ENCODE measurements at places on chromosomes 16 and 17.

DNA sequence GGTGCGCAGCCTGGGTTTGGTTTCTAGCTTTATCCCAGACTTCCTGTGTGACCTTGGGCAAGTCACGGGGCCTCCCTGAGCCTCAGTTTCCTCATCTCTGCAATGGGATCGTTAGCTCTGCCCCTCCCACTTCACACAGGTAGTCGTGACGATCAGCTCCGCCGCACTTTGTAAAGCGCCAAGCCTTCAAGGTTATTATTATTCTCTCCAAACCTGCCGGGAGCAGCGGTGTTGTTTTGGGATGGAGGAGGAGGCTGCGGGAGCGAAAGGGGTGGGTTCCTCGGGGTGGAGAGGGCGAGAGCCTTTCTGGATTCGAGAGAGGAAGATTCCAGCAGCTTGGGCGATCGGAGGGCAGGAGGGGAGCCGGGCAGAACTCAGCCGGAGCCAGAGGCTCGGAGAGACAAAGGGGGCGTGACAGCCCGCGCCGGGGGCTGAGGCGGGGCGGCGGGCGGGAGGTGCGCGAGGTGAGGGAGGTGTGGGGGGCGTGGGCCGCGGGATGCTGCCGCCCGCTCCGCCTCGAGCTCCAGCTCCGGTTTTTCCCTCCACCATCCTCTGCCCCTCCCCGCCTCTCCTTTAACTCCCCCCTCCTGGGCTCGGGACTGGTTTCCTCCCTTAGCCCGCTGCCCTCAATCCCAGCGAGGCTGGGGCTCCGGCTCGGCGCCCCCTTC, at the start of gene EFNB3:
Gene EFNB3 (plus strand): TSS at position 602 of the 668 bp plus-strand sequence. CDS start 397 bp downstream, outside the sequence.
- DNase-seq, result peak; percentile 25

- DNase-seq, result no peak
Measured at GRCh38 chr16:77330332-77331042, 104.3 kb downstream of the ADAMTS18 start.

DNA sequence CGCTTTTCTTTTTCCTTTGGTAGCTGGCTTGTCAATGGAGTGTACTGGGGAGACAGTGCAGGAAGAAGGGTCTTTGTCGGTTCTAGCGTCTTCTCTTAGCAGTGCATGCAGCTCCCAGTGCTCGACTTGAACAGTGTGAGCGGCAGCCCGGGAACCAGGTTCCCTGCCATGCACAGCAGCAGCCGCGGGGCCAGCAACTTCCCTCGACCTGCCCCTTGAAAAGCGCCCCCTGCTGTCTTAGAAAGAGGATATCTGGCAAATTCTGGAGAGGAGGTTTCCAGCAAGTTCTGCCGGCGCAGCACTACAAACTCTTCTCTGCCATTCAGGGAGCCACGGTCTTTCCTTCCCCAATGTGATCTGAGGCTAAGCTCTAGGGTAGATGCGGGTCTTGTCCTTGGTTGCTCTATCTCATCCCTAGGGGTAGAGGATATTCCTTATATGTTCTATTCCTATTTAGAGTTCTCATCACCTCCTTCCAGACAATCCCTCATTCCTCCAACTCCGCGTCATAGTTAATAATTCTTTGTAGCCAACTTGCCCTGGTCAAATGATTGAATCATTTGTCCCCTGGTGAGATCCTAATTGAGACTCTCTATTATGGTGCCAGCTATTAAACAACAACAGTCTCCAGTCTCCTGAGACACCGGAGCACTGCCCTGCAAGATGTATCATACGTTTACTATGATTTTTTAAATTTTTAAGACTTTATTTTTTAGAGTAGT, 451.3 kb downstream of the PMP22 start:
- no peak for DNase-seq

DNA sequence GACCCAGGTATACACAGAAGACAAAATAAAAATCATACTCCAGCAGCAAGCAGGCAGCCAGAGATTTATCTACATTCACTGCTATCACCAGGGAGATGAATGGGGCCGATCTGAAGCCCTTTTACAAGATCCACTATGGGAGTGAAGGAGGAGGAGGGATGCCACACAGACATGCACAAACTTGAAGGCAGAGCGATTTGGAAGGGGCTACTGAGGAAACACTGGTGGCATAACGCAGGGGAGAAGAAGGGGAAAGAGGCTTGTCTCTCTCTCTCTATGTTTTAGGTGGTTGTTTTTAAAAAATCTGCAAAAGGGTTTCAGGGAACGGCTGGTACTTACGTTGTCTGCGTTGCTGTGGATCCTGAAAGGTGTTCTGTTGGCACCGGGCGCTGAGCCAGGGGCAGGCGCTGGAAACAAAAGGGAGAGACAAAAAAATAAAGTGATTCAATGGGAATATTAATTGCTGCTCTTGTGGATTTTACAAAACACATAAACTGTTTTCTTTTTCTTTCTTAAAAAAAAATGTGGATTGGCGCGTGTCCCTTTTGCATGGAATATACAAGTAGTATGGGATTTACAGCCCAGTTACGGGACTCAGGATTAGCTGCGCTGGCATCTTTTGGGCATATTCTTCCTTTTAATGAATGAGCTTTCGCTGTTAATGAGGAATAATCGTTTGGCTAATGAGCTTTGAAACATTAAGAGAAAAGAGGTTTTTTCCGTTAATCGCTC, 255.3 kb upstream of the PMFBP1 start:
- DNase-seq, result peak; percentile 44

GRCh38 chr17:28518132-28518531, 12.0 kb downstream of the FOXN1 start:
- DNase-seq, result no peak

- DNase-seq, result no peak
Measured at GRCh38 chr16:75010427-75010826, 11.6 kb downstream of the ZNRF1 start.

DNA sequence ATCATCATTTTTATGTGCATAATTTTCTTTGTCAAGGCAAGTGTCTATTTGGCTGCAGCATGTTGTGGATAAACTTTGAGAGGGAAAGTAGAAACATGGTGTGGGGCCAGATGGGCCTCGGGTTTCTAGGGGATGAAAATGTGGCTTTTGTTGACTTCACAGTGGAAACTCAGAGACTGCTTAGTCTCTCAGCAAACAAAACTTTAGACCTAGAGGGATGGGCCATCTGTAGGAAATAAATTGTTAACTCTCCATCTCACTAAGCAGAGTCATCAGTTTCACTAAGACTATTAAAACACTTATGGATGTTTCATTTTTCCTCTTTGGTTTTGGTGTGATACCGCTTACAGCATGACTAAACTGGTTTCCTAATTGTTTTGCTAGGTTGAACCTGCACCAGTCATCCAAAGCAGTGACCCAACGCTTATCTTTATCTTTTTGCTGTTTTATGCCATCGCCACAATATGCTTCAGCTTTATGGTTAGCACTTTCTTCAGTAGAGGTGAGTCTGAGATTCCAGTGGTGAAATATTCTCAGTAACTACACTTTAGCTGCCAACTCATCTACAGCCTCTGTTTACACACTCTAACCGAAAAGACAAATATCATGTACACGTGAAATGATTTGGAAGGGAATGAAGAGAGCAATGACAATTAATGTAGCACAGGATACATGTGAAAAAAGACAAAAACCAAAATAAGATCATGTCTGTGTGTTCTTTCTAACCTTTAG, 60.6 kb upstream of the CRYM start:
- no peak for DNase-seq

DNA sequence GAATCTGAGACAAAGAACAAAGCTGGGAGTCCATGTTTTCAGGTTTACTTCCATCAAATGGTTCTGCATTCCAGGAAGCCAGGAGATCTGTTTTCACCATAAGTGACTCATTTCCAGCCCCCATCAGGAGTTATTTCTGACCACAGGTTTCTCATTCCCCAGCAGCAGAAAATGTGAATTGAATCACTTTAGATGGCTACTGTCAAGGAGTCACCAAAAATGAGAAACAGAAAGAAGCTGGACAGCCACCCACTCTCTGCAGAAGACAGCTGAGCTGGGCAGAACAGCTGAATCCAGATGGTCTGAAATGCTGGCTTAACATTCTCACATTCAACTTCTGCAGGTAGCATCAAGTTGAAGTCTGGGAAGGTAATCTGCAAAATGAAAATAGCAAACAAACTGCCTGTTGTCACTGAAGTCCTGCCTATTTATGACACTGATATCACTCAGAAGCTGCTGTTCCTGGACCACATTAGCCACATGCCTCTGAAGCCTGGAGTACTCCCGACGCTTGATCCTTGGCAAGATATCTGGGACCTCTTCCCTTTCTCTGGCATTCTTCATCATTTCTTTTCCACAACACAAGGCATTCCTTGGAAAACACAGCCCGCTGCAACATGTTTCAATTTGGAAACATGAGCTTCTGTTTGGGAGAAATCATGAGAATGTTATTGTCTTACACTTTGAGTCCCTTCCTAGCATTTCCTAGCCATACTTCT, 15.3 kb downstream of the CCL11 start:
- no peak for DNase-seq

DNA sequence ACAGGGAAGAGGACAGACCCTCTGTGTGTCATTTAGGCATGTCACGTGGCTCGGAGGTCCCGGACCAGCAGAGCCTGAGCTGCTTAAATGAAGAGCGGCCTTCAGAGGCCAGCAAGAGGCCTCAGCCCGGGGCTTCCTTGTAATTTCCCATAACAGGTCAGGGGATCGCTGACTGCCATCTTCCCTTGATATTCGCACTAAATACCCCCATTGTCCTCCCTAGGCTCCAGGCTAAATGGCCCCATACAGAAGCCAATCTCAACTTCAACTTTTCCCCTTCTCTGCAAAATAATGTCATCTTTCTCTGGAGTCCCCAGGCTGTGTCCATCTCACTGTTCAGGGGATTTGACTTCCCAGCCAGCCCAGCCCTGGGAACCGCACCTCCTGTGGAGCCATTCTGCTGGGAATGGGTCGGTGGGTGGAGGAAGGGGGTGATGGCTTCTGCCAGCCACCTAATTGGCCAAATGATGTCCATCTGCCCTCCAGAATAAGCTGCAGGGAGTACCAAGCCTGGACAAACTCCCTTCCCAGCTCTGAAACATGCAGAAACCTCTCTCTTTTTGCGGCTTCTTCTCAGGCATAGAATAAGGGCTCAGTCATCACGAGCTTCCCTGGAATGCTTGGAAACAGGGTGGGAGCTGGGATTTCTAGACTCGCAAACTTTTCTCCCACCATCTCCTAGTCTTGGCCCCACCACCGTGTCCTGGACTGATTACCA, 129.9 kb downstream of the SDK2 start:
- no peak for DNase-seq

DNA sequence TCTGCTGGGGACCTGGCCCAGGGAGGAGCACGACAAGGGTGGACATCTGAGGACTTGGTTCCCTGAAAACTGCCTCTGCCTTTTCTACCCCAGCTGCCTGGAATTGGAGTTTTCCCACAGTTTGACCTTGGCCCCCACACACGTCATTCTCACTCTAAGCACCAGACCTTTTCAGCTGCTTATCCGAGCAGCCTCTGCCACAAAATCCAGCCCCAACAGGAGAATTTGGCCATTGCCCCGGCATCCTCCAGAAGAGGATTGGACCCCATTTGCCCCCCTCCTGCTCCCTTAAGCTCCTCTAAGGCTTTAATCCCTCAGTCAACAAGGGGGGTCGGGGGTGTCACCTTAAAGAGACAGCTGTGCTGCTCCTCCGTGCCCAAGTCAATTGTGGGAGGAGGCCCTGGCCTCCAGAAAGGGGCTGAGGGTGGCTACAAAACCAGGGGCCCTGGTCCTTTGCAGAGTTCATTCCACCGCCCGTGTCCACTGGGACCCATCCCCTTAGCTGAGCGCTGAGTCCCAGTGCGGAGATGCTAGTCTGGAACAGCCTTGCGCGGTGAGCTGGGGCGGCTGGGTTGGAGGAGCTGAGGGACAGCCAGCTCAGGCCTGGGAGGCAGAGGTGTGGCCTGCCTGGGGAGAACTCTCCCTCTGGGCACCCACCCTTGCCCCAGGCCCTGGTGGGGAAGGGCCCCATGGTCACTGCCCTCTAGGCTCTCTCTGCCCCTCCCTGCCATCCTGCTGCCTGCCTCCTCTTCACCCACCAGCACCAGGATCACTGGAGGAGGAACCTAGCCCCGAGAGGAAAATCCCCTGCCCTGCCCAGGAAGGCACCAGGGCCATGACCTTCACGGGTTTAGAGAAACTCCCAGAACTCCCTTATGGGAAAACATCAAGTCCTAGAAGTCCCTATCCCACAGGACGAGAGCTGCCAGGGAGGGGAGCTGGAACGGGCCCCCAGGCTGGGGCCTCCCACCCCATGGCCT, 18.8 kb downstream of the TTYH2 start:
- DNase-seq, result no peak

- no peak for DNase-seq
Measured at GRCh38 chr16:47970291-47970931, 185.4 kb downstream of the ABCC12 start.

DNA sequence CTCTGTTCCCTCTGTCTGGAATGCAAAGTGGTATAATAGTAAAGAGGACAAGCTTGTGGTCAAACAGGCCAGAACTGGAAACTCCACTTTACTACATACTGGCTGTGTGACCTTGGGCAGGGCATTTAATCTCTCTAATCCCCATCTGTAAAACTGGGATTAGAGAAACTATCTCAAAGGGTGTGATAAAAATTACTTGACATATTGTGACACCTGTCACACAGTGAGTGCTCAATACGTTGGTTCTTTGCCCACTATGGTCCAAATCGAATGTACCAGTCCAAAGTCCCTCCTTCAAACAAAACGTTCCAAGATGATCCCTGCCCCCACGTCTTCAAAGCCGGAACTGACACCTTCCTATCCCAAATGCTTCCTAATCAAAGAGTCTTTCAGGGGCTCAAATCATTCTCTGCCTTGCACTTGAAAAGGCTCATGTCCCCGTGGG, 734 bp downstream of the PGAP3 start:
- DNase-seq, result no peak

- no peak for DNase-seq
Measured at GRCh38 chr17:49435671-49436029, 21.0 kb upstream of the PHB1 start.

DNA sequence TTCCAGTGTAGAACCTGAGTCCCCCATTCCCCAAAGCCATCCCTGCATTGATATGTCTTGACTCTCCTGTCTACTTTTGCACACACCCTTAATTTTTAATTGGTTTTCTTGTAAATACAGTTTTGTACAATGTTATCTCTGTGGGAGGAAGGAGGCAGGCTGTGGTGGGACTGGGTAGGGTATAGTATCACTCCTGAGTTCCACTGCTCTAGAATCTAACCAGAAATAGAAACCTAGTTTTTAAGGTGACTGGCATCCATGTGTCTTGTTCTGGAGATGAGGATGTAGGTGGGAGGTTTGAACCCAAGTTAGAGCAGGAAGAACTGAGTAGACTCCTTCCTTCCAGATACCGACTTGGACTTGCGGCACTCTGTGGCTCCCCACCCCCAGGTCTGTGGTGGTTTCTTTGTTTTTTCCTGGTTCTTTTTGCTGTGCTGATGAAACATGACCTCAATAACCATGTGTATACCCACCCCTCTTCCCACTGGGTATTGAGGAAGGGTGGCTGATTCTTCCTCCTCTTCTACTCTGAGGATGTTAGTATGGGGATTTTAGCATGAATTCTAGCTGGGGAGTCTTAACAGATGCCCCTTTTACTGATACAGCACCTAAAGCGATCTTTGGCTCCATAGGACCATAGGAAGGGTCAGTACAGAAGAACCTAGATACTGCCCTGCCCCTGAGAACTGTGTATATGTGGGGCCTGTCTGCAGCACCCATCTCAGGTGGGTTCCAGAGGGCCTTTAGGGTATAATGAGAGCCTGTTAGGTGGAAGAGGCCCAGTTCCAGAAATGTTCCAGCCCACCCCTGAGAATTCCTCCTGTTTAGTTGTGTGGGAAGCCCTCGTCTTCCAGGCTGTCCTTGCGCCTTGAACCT, 48.7 kb downstream of the SF3B3 start:
- DNase-seq, result no peak

Data from COR-L47 (cell line).